ENCODE measurements at places on chromosomes 1 and 21.

DNA sequence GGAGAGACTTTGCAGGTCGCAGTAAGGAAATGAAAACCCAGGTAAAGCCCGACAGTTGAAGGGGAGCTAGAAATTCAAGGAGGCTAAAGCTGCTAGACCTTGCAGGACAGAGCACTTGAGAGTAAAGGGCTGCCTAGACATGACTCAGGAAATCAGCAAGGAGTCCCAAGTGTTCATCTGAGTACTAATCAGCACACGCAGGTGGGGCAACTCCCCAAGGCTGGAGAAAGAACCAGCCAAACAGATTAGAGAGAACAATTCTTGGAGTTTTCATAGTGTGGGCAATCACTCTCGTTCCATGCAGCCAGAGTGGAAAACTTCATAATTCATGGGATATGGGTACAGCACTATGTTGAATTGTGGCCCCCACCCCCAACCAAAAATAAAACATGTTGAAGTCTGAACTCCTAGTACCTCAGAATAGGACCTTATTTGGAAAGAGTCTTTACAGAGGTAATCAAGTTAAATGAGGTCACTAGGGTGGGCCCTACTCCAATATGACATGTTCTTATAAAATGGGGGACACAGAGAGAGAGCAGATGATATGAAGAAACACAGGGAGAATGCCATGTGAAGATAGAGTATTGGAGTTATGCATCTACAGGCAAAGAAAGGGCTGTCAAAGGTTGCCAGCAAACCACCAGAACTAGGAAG is 28.0 kb downstream of the SYDE2 start:
- no peak for DNase-seq

DNA sequence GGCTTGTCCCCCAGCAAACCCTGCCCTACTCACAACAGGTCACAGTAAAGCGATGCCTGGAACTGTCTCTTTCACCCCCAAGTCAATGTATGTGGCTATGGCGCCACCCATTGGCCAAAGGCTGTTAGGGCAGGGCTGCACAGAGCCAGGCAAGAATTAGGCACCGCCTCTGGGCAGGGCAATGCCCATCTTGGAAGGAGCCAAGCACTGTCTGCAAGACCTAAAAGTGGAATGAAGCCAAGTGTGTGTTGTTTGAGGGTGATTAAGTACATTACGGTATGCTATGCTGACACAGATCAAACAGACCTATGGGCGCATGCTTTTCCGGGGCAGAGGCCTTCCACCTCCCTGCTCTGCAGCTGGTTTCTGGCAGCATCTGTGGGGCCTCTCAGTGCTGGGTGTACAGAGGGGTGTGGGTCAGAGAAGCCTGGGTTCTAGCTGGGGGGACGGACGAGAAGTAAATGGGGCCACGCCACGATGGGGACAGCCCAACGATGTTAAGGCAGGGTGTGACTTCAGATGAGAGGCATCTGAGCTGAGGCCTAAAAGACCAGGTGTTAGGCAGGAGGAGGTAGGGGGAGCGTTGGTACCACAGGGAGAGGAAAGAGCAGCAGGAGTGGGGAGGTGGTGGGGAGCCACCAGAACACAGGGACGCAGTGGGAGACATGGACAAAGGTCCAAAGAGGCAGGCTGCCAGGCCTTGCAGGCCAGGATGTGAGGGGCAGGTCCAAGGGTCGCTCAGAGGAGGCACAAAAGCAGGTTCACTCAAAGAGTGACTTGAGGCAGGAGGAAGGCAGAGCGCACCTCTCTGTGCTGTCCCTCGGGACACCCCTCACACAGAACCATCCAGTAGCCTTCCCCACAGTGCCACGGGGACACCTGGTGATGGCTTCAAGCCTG is 49.8 kb downstream of the ACOT7 start:
- DNase-seq = peak; percentile 33

DNA sequence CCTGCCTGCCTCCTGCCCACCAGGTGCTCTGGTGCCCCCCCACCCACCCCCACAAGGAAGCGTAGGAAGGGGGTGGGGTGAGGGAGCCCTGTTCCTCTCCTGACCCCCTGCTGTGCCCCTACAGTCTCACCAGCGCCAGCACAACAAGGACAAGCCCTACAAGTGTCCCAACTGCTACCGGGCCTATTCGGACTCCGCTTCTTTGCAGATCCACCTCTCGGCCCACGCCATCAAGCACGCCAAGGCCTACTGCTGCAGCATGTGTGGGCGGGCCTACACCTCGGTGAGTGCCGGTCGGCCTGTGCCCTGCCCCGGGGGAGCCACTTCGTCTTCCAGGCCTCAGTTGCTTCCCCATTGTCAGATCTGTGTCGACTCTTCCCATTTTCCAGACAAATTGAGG is 25.9 kb downstream of the A3GALT2 start:
- no peak for DNase-seq

DNA sequence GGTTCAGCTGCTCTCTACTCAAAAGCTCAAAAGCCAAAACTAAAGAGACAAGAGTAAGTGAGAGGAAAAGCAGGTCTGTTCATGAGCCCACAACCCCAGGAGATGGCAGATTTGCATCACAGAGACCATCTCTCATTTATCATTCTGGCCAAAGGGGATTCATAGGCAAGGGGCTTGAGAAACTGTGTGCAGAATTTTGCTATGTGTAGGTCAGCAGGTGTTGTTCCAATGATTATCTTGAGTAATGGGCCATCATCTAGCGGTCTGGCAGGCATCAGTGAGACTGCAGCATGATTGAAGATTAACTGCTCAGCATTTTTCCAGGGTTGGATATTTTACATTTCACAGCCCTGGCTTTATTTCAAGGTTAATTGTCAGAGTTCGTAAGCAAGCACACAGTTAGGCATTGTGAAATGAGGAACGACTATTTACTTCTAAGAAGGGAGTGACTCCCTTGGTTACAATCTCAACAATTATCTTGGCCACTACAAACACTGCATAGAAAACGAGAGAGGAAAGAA is 1204.6 kb upstream of the TMPRSS15 start:
- DNase-seq = no peak

DNA sequence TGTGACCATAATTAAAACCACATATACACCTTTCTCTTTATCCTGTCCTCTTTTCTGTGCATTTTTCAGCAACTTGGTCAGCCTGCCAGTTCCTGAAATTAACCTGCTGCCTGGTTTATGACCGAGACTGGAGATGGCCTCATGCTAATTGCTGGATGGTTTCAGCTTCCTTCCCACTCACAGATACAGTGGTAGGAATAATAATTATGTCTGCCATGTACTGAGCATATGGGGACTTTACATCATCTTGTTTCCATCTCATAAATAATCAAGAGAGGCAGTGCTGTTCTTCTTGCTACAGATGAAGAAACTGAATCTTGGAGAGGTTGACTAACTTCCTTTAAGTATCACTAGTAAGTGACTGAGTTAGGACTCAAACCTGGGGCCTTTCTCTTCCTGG is 148.2 kb downstream of the NOS1AP start:
- no peak for DNase-seq

GRCh38 chr1:197469620-197470210 is 201.7 kb downstream of the CRB1 start:
- DNase-seq = no peak

DNA sequence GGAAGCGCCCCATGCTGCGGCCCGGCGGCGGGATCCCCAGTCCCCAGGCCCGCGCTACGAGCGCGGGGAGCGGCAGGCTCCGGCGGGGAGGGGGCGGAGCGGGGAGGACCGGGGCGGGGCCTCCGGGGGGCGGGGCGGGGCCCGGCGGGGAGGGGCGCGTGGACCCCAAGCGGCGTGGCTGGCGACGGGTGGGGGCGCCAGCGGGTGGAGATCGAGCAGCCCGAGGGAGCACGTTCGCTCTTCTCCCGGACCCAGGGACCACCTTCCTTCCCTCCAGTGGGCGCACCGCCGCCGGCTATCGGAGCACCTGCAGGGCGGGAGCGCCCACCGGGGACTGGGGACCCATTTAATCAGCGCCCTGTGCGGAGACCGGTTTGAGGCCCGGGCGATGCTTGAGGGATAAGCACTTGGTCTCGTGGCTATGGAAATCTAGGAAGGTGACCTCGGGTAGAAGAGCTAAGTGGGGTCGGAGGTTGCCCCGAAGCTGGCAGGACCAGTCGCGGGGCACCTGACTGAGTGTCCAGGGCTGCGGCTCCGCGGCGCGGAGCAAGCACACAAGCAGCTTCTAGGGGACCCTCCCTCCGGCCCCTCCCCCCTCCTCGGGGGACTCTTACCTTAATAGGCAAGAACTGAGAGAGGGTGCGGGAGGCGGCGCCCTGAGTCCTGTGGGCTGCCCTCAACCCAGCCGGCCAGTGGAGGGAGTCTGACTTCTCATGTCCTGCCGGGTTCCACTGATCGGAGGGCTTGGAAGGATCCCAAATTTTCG is at the start of gene TSPAN2:
Gene TSPAN2 (minus strand): TSS at position 84 of the 766 bp plus-strand sequence. CDS start 71 bp downstream, at position 13.
- no peak for DNase-seq

GRCh38 chr1:65470766-65471165 is 50.3 kb downstream of the LEPR start:
- DNase-seq = peak; percentile 55

GRCh38 chr1:65235867-65236805 is 73.2 kb upstream of the DNAJC6 start:
- no peak for DNase-seq

GRCh38 chr1:116243333-116244054 is 129.6 kb upstream of the ATP1A1 start:
- no peak for DNase-seq

GRCh38 chr21:36718951-36719501 is 20.1 kb downstream of the SIM2 start:
- no peak for DNase-seq

DNA sequence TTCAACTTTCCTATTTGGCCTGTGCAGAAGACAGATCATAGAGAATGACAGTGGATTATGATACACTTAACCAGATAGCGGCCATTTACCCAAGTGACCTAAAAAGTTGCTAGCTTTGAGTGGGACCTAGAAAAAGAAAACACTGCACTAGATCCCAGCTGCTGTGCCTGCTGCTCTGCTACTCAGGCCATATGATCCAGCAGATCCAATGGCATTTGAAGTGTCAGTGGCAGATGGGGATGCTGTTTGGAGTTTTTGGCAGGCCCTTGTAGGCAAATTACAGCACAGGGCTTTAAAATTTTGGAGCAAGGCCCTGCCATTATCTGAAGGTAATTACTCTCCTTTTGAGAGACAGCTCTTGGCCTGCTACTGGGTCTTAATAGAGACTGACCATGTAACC is 74.0 kb upstream of the KCNE2 start:
- no peak for DNase-seq

DNA sequence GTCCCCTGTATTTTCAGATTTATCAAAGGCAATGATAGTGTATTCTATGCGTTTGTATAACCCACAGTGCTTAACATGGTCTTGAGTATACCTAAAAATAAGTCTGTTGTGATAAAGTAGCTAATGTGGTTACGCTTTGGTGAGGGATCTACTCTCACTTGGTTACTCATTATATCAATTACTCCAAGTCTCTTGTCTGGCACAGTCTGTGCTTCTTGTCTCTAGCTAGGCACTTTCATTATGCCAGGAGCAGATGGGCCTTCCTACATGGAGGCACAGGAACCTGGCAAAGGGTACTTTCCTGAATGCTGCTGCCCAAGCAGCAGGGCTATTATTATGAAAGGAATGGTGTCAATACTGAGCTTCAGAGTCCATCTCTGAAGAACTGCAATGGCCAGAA is 4.2 kb upstream of the PTPN22 start:
- no peak for DNase-seq

GRCh38 chr1:223695014-223695548 is 17.3 kb upstream of the CAPN2 start:
- DNase-seq = no peak

GRCh38 chr1:166876540-166876838 is 425 bp upstream of the TADA1 start:
- no peak for DNase-seq

GRCh38 chr1:116242741-116243140 is 130.3 kb upstream of the ATP1A1 start:
- no peak for DNase-seq

DNA sequence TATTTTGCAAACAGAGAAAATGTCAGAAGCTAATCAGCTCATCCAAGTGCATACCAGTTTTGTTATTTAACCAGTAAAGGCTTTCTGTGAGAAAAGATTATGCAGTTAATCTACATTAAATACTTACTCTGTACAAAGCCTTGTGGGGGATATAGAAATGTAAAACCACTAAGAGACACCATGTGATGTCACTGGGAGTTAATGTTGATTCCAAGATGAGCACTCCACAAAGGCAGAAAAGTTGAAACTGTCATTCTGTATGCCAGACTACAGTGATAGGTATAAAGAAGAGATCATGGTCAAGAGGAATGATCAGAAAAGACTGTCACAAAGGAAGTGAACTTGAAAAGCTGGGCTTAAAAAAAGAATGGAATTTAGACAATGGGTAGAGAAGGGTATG is 100.3 kb upstream of the SGIP1 start:
- DNase-seq = no peak

DNA sequence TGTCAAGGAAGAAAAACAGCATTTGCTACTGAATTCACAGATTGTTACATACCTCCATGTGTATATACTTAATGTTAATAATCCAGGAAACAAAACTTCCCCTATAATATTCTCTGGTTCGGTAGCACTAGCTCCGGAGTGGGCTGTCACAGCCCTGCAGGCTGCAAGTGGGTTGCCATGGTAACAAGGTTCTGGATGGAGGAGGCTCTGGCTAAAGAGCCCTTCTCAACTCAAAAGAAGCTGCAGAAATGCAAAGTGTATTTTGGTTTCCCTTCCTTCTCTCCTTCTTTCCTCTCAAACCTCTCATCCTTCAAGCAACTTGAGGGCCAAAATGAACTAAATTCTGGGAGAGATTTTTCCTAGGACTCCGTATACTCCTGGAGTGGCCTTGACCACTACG is 45.2 kb downstream of the ASTN1 start:
- DNase-seq = no peak

DNA sequence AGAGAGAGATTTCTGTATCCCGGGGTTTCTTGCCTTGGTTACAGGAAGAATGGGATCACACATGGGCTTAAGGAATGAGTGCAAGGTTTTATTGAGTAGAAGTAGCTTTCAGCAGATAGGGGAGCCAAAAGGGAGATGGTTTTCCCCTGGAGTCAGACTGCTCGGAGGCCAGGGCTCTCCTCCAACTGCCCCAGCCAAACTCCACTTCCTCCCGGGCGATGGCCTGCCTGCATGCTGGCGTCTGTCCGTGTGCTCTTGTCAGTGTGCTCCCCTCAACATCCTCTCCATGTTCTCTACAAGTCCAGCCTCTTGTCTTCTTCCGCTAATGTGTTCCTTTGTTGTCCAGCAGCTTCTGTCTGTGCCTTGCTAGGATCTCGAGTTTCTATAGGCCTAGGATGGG is 421.3 kb upstream of the ADGRL2 start:
- no peak for DNase-seq

Measured in fibroblast of skin of left biceps (primary cell).